HT1080 (cell line): ENCODE measurements at places on chromosomes 7 and 10. TPM values are rescaled to one million over a fixed set of nuclear protein-coding genes. Genes with fewer than 3 reads are reported as not detected.

GRCh38 chr7:90320418-90320800, 695 bp downstream of the FAM237B start:
- no peak for DNase-seq

DNA sequence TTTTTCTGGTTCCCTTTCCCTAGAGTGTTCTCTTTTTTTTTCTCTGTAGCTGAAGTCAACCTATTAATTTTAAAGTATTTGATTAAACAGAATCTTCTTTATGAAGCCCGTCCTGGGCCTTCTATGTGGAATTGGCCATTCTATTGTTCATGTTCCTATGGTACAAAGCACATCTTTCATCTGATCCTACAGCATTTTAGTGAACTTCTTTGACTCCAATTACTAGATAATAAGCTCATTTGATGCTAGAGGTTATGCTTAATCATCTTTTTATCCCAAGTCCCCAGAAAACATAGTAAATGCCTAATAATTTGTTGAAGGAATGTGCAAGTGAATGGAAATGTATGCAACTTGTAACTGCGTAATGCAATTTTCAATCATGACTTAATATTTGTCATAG, 472.0 kb upstream of the KLF6 start:
- no peak for DNase-seq

DNA sequence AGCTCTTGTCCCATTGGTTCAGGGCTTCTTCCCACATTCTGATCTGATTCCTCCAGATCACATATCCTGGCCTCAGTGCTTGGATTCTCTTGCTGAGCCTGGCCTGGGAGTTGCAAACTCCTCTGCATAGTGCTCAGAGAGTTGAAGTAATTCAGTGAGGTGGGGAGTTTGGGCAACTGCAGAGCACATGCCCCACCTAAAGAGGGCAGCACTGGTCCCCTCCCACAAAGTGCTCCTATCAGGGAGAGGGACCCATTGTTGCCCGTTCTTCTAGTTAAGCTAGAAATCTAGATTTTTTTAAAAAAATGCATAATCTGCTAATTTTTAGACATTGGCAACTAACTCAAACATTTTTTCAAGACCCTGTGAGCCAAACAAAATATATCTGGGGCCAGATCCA, 45.1 kb downstream of the CHN2 start:
- no peak for DNase-seq

PHKG1 gene
- total RNA-seq: 0.10 and 0.58 TPM in 2 replicates

C10orf143 gene
- 0.47 TPM in 1 of 2 replicates, not detected in the other for total RNA-seq

DMBT1 gene
- total RNA-seq: 1.1 and 2.2 TPM in 2 replicates

- no peak for DNase-seq
These were observed 142.1 kb downstream of the CXCL12 start for GRCh38 chr10:44242826-44243225.

DNA sequence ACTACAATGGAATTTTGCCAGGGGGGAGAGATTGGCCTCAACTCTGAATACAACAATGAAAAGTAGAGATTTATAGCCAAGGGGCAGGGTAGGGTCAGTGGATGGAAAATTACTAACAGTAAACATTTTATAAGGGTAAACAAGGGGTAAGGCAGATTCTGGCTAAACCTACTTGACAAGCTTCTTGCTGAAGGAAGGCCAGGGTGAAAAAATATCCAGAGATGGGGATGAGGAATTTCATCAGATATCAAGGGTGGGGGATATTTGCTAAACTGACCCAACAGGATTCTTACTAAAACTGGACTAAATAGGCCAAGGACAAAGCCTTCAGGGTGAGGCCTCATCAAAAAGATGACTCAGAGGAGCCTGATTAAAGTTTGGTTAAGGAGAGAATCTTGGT, 156.3 kb downstream of the RTKN2 start:
- DNase-seq: no peak

- DNase-seq: peak; percentile 90
These were observed 298.5 kb downstream of the NEBL start for GRCh38 chr10:20598590-20598989.

CCDC146 gene
- total RNA-seq: 0.40 and 0.42 TPM in 2 replicates

DNA sequence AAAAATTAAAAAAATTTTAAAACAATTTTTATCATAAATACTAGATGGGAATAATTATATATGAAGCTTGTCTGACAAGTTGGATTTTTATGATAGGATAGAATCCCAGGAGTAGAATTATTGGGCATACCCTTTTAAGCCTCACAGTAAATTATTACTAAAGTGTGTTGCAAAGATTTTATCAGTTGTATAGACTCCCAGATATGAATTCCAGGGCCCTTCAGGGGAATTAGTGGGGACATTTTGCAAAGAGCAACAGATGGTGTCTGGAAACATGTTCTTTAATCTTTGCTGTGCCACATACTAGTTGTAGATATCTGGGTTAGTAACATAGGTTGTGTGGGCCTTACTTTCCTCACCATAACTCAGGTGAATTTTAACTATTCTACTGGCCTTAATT, 28.7 kb downstream of the ZEB1 start:
- no peak for DNase-seq

DNA sequence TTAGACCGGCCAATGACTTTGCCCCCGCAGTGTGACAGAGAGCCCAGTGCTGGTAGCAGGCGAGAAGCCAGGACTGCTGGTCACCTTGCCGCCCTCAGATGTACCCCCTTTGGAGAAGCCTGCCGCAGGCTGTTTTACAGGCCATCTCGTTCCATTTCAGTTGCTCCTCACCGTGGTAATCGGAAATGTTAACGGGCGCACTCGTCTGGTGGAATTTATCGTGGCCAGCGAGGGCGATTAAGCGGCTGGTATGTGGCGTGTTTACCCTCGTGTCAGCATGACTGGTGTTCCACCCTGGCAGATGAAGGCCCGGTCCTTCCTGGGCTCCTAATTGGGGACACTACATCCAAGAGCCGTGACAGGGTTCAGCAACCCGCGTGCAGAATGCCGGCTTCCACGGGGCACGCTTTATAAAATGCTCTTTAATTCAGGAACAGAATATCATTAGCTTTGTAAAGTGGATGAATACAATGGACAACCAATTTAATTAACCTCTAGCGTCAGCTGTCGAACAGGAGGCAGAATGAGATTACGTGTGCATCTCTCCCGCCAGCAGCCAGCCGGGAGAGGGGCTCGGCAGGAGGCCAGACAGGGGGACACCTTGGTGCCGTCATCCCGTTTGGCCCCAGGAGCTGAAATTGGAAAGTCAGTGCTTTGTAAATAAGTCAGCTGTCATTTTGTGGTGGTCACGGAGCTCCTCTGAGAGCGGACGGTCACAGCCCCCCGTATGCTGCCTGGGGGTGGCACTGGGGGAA, 108.3 kb downstream of the NKX6-2 start:
- DNase-seq: no peak

- peak; percentile 9 for DNase-seq
These were observed 448.2 kb downstream of the DNAJB6 start for GRCh38 chr7:157784979-157785441.

PAOX gene
- total RNA-seq: 0.43 and 0.70 TPM in 2 replicates

DNA sequence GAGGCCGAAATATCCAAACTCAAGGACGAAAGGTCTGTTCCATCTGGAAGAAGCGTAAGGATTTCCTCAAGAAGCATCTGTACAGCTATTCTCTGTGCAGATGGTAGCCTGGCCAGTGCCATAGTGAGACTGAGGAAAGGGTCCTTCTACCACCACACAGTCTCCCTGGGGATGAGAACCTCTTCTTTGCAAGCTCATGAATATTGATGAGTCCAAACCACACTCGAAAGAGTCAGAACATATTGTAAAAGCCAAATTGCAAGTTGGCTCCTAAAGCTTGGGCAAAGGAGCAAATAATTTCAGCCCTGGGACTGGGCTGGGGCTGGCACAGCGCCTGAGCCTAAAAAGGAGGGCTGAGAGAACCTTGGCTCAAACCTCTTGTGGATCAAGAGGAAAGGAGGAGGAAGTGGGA, 66.1 kb upstream of the PIP4K2A start:
- DNase-seq: no peak

- DNase-seq: no peak
These were observed 40.3 kb upstream of the ARID5B start for GRCh38 chr10:61860964-61861758.

- no peak for DNase-seq
These were observed 6.0 kb upstream of the LMBR1 start for GRCh38 chr7:156898938-156899337.

MGMT gene
- total RNA-seq: 0.61 and 0.67 TPM in 2 replicates

DNA sequence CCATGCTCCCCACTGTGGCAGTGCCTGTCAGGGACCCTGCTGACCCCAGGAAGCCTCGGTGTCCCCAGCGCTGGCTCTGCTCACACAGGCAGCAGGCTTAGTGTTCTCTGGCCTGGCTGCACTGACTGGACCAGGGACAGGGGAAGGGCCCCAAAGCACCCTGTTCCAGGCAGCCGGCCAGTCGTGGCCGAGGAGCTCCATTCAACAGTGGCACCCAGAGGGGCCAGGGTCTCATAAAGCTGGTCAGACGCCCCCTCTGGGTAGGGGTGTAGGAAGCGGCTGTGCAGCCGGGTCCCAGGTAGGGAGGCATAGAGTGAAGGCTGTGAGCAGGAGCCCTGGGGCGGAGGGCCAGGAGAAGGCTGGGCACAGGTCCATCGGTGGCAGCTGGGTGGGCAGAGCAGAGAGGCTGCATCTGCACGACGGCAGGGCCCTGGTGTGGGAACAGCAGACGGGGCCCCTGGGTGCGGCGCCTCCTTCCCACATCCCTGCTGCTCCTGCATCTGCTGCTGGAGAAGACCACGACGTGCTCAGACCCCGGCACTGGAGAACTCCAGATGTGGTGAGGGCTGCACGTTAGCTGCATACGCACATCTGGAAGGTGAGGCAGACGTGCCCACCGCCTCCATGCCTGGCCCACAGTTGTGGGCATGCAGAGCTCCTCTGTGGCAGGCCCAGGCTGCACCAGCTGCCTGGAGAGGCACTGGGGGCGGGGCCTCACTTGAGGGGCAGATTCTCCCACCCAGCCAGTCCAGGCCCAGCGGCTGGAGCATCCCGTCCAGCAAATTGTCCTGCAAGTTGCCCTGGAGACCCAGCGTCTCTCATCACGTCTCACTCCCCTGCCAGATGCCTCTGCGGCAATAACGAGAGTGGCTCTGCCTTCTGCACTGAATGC, 25.1 kb downstream of the MNX1 start:
- no peak for DNase-seq
